Foreskin fibroblast (primary cell): ENCODE measurements at places on chromosomes 16 and 17.

GRCh38 chr16:83011939-83012338 is 385.2 kb downstream of the CDH13 start:
- no peak for DNase-seq

DNA sequence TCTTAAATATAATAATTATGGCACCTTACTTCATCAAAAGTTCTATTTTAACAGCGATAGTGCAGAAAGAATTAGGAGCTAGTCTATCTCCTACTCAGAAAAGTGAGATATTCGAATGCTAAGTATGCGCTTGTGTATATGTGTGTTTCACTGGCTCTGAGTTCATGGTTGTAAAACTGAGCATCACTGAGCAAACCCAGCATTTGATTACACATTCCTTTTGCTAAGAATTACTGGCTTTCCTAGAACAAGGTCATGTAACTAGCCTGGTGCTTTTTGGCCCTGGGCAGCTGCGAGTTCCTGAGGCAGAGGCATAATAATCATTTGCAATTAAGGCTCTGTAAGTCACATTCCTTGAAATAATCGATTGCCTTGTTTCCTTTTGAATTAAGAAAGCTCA is 157.2 kb downstream of the SNX29 start:
- DNase-seq, result no peak

GRCh38 chr17:10339051-10339450 is 33.8 kb downstream of the MYH13 start:
- no peak for DNase-seq

GRCh38 chr16:28880955-28881354 is 2.7 kb downstream of the ATP2A1 start:
- no peak for DNase-seq

DNA sequence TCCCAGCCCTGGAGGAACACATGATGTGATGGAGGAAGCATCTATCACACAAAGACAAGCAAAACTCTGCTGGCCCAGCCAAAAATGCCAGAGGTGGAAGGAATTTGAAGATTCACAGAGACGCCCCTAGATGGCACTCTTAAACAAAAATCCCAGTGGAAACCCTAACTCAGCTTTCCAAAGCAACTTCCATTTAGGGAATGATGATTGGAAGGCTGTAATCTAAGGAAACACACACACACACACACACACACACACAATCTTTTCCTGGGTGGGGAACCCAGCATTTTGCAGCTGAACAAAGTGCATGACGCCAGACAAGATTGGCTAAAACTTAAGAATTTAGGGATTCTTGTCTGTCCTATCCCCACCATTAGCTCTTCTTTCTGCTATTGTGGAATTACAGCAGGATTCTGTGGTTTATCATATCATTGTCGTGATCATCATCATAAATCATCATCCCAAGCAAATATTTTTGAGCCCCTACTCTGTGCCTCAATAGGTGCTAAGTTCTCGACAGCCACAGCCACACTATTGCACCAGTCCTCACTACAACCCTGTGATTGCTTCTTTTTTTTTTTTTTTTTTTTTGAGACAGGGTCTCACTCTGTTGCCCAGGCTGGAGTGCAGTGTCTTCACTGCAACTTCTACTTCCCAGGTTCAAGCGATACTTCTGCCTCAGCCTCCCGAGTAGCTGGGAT is 1.6 kb upstream of the LDAF1 start:
- DNase-seq, result peak; percentile 65

DNA sequence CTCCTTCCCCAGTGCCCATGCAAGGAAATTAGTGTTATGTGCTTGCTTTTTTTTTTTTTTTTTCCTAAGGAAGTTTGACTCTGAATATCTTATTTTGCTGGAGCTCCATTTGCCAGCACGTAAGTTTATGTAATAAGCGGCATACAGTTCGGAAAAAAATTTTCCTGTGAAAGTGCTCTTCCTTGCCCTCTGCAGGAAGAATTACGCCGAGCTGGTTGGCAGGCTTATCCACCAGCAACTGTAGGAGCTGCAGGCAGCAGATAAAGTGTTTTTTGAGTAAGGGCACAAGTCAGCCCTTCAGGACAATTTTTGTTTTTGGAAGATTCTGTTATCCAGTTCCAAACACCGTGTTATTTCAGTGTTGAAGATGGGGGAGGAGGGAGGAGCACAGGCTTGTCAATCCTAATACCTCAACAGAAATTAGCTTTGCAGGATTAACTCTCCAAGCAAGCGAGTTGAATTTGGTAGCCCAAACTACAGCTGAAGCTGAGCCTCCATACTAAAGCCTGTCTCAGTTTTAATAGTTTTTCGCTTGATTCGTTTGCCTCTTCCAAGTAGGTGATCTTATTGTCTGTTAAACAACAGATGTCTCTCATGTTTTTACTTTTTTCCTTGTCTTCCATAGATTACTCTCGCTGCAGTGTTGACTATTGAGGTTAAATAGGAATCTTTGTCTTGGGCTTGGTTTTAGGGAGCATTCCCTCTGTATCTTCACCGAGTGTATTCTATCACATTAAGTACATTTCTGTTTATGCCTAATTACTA is 1.1 kb downstream of the SPECC1 start:
- DNase-seq, result peak; percentile 61

DNA sequence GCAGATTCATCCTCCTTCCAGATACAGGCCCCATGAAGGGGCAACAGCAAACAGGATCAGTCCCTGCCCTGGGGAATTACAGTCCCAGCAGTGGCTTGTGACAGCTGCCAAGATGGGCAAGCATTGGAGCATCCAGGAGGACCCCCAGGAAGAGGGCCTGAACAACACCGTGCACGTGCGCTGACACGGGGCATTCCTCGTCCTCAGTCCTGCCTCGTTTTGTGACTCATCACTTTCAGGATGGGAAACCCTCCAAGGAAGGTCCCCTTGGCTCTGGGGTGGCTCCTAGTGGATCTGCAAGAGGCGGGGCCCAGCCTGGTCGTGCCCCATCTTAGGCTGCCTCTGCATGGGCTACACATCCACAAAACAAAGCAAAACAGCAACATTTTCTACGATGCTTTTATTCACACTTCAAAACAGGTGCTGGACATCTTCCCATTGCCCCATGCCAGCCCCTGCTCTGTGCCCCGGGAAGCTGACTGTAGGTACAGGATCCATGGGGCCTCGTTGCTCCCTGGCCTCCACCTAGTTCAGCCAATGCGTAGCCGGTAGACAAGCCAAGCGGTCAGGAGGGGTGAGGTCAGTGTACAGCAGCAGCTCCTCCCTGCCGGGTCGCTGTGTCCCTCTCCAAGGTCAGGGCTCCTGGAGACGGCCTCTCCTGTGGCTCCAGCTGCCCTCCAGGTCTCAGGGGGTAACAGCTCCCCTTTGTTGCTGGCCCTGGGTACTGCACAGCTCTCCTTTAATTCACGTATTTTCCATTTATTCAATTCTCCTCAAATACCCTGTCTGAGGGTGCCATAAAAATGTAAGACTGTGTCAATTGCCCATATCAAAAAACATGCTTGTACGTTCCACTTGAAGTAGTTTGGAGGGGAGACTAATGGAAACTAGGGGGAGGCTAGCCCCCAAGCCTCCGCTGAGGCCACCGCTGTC is 32.2 kb downstream of the ACTG1 start:
- peak; percentile 31 for DNase-seq

DNA sequence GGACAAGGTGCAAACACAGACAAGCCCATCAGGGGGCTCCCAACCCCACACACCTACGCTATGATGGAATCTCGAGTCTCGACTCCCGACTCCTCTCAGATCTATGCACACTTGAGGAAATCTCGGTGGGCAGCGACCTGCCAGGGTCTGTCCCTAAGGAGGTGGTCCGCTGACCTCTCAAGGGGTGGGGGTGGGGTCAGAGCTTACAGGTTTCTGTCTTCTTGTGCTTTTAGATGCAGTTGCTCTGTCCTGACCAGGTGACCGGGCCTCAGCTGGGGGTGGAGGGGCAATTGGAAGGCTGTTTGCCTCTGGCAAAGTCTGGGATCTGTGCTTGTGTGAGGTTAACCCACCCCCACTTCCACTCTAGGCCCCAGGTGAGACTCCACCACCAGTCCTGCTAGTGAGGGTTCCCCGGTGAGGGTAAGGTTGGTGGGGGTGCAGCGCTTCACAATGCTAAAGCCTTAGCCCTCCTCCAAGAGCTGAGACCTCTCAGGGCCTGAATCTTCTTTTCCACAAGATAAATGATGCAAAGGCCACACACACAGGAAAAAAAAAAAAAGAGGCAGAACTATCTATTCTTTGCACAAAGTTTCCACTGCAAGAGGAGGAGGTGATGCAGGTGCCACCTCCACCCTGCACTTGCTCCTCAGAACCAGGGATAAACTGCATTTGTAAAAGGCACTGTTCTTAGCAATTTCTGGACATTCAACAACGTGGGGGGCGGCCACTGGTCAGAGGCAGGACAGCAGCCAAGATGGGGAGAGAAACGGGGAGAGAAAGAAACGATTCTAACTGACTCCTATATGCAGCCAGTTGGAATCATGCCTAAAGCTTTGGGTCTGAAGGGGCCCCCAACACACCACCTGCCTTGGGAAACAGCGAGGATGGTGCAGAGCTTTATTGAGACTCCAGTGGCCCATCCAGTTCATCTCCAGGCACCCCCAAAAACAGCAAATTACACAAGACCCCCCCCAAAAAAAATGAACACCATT is 4.1 kb downstream of the CISD3 start:
- no peak for DNase-seq

DNA sequence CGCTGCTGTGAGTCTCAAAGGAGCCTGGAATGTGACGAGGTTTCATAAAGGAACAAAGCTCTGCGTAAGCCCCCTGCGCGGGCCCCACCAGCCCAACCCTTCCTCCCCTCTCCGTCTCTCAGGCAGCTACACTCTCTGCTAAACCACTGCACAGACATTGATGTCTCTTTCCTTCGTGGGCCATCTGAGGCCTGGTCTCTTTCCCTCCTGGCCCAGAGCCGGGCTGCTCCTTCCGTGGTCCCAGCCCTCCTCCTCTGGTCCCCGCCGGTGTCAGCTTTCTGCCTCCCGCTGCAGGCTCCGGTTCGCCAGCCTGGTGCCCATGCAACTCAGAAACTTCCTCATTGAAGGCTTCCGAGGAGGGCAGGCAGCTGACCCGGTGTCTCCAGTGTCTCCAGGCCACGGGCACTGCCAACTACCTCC is 7.4 kb downstream of the SCARF1 start:
- DNase-seq, result no peak

DNA sequence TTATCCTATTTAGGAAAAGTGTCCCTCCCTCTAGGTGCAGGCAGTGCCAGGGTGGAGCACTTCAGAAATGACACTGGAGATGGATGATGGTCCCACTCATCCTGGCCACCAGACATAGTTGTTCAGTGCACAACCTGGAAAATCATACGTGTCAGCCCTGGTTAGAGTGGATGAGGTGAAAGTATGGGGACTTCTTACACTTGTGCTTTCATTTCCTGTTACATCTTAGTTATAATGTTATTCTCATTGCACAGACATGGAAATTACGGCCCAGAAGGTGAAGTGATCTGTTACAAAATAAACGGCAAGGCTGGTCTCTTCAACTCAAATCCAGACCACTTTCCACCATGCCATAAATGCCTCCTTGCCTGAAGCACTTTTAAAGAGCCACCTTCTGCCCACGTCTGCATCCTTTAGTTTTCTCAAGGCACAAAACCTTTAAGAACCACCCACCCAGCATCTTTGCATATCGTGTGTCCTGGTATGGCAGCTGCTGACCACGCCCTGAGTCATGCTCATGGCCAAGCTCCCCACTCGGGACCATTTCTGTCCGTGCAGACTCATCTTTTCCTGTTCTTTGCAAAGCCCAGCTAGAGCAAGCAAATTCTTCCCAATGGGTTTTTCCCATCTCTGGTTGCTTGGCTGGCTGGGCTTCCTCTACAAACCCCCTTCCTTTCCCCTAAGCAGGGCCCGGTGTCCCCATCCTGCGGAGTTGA is 22.4 kb downstream of the TBC1D3B start:
- DNase-seq, result no peak

DNA sequence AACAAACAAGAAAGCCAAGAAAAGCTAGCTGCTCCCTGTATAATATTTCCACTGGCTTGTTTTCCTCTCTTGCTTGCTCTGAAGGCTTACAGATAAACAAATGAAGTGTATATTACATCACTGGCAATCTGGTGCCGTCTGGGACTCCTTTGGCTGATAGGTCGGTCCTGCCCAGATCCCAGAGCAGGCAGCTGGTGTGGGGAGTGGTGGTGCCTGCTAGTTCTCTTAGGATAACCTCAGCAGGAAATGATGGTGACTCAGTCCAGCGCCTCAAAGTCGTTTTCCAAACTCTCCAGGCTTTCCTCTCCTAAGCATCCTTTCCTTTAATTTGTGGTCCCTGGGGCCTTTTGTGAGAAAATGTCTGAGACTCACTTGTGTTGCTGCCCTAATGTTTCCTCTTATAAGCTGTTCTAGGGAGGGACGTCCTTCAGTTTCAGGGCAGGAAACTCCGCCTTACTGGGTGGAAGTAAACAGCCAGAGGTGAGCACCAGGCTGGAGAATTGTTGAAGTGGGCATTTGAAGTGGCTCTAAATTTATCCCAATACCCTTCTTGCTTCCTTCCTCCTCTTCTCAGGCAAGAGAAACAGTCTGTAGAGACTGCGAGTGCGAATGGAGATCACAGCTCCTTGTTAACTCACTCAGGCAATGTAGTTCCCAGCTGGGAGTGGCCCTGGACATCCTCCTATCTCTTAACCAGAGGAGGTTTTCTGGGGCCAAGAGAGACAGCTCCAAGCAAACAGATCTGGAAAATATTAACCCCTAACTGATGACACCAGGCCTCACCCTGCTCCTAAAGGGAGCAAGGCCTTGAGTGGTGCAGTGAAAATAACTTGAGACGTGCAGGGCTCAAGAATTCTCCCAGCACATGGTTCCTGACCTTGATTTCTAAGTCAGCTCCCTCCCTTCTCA is 34.9 kb downstream of the CD300LF start:
- DNase-seq, result peak; percentile 2

DNA sequence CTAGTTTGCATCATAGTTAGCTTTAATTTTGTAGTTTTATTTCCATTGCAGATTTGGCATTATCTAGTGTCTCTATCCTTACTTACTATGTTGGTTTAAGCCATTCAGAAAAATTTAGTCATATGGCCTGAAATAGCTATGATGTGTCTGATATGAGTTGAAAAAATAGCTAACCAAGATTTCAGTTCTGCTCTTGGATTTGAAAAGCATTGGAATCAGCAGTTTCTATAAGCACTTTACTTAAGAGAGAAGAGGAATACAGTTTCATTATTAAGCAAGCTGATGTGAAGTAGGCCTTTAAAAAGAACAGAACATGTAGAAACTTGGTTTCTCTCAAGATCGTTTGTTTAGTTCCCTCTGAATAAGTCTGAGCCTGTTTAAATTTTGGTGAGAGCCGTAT is 25.9 kb downstream of the LPCAT2 start:
- DNase-seq, result no peak

DNA sequence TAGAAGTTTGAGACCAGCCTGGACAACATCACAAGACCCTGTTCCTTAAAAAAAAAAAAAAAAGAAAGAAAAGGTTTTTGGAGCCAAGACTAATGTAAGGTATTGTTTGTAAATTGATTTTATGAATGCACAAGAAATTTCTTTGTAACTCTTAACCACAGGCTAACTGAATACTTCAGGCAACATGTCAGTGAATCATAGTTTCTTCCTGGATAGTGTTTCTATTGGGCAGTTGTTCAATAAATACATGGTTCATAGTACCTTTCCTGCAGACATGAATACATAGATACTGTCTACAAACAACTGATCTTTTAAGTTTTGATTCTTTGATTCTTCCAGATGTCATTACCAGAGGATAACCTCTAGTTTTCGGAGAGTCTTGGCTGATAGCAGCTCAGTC is 11.6 kb downstream of the DDX42 start:
- DNase-seq, result peak; percentile 45
